ENCODE measurements at places on chromosomes 6 and 20. TPM values are rescaled to one million over a fixed set of nuclear protein-coding genes. Genes with fewer than 3 reads are reported as not detected.

Gene MRAP2
- 0.13 TPM for total RNA-seq

Gene TTPAL
- 12.1 TPM for total RNA-seq

Gene BPI
- total RNA-seq = 0.33 TPM

Gene IL20RA
- total RNA-seq = 1.1 TPM

Gene SPATA2
- 3.7 TPM for total RNA-seq

Gene CTCFL
- under 0.01 TPM for total RNA-seq

Gene IPCEF1
- 0.51 TPM for total RNA-seq

Gene SGK2
- total RNA-seq = 15.6 TPM

Gene HLA-G
- total RNA-seq = not detected

Gene ARFRP1
- 39.4 TPM for total RNA-seq

Gene GPR6
- total RNA-seq = not detected

Gene TRIM40
- total RNA-seq = not detected

Gene GLP1R
- total RNA-seq = not detected

Gene ULBP3
- 17.2 TPM for total RNA-seq

Gene PI16
- not detected for total RNA-seq

Gene EYA2
- not detected for total RNA-seq

Gene CNR1
- 1.3 TPM for total RNA-seq

Gene RCAN2
- total RNA-seq = 0.89 TPM

Gene STX11
- total RNA-seq = 1.6 TPM

Gene OOEP
- total RNA-seq = not detected

Gene ATRN
- 18.4 TPM for total RNA-seq

Gene WFDC12
- not detected for total RNA-seq

Gene TXLNB
- not detected for total RNA-seq

Gene L3MBTL3
- total RNA-seq = 3.7 TPM

Gene IL17A
- total RNA-seq = not detected

Gene SNX14
- total RNA-seq = 60.8 TPM

Gene VSX1
- total RNA-seq = not detected

Gene ANKRD6
- total RNA-seq = 3.5 TPM

Gene PTPRA
- total RNA-seq = 42.7 TPM

Gene MYH7B
- 0.76 TPM for total RNA-seq

All from mesangial cell (primary cell).